Stimulated activated CD4-positive, alpha-beta T cell treated with anti-CD3 and anti-CD28 coated beads, TNF-alpha, amount 100 ng/mL, for 4 hours (primary cell): ENCODE measurements at places on chromosomes 7 and 10.
A peak's percentile ranks its signal among the peaks of the same experiment; 100 is the strongest.

DNA sequence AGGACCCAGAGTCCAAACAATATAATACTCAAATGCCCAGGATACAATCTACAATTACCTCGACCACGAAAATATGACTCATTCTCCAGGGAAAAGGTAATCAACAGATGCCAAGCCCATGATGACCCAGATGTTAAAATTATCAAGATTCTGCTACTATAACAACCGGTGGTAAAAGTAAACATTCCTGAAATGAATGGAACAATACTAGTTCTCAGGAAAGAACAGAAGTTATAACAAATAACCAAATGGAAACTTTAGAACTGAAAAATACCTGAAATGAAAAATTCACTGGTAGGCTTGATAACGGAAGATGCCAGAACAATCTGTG, 34.1 kb upstream of the GUSB start:
- no peak for DNase-seq

DNA sequence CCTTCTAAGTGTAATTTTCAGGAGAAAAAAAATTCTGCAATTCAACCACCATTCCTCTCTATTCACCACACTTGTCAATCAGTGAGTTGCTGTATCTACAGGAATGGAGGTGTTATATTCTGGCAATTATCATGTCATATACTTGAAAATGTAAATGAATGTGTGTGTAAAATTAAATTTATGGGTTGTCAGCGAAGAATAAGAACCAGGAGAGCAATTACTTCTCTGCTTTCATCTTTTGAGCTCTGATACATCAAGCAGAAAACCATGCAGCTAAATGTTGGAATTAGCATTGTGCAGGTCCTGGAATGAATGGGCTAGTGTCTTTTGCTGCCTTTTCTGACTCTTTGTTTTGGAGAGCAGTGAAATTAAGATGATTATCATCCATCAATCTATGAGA, 207.6 kb downstream of the FOXP2 start:
- no peak for DNase-seq

DNA sequence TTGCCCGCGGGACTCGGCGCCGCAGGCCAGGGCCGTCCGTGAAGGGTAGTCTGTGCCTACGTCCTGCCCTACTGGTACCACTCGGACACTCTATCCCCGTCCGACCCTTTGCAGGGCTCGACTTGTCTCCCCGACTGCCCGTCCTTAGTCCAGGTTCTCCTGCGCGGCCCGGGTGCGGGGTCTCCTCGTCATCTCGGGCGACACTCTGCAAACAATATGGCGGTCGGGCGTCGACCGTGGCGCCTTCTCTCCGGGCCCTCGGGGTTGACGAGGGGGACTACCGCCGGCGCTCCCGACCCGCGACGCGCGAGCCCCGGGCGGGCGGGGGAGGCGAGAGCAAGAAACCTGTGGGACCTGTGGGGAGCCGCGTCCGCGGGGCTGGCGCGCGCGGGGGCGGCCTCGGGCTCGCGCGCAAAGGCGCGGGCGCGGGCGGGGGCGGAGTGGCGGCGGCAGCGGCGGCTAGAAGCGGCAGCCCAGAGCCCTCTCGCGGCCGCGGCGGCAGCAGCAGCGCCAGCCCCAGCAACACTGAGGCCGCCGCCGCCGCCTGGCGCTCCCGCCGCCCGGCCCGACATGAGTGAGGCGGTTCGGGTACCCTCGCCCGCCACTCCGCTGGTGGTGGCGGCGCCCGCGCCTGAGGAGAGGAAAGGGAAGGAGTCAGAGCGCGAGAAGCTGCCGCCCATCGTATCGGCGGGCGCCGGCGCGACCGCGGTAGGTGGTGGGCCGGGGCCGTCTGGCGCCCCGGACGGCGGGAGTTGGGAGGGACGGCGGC, at the start of gene HECTD2:
HECTD2 (plus strand) TSS at position 476 of the 769 bp plus-strand sequence; CDS start at position 571, 95 bp downstream.
- DNase-seq: peak; percentile 80

GRCh38 chr7:68038621-68039314, 1042.1 kb downstream of the TYW1 start:
- DNase-seq: no peak

- DNase-seq: no peak
These were observed 98.4 kb downstream of the ADARB2 start for GRCh38 chr10:1638889-1639419.

GRCh38 chr10:91251430-91252056, 31.1 kb downstream of the PCGF5 start:
- no peak for DNase-seq

GRCh38 chr7:30196408-30196807, 61.6 kb downstream of the MTURN start:
- DNase-seq: no peak

- no peak for DNase-seq
These were observed 85.9 kb downstream of the ADARB2 start for GRCh38 chr10:1651270-1651966.

- DNase-seq: no peak
These were observed 17.9 kb downstream of the FGFBP3 start for GRCh38 chr10:91891125-91892001.

GRCh38 chr7:136528329-136528728, 340.1 kb upstream of the CHRM2 start:
- DNase-seq: no peak

DNA sequence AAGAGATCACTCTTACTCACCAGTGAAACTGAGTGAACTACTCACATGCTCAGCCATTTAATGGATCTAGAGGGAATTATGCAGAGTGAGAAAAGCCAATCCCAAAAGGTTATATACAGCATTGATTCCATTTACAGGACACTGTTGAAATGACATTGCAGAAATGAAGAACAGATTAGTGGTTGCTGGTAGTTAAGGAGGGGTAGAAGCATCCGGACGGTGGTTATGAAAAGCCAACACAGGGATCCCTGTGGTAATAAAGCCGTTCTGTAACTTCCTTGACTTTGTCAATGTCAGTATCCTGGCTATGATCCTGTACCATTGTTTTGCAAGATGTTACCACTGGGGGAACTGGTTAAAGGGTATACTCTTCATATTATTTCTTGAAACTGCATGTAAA, 253.4 kb downstream of the USP6NL start:
- DNase-seq: no peak

DNA sequence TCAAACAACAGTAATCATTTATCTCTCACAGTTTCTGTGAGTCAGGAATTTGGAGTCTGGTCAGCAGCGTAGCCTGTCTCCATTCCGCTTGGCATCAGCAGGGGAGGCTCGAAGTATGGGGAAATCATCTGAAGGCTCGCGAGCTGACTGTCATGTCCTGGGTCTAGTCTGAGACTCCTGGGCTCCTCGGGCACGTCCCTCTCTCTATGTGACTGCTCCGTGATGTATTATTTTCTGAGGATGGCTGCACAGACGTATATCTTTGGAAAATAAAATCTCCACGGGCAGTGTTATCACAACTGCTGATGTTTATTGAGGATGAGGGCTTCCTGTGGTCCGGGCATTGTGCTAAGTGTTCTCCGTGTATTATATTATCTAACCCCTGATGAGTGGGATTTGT, 23.3 kb upstream of the PCGF5 start:
- DNase-seq: no peak

- no peak for DNase-seq
These were observed 25.9 kb downstream of the PFKFB3 start for GRCh38 chr10:6228647-6229046.
